Activated T-cell treated with anti-CD3 and anti-CD28 coated beads for 48 hours (primary cell): ENCODE measurements at places on chromosomes 16 and 17.

GRCh38 chr17:82031303-82031884 lies at the start of gene RAC3:
Gene RAC3 (plus strand): TSS chr17:82031678. CDS start chr17:82031762, 84 bp downstream.
- DNase-seq: no peak

DNA sequence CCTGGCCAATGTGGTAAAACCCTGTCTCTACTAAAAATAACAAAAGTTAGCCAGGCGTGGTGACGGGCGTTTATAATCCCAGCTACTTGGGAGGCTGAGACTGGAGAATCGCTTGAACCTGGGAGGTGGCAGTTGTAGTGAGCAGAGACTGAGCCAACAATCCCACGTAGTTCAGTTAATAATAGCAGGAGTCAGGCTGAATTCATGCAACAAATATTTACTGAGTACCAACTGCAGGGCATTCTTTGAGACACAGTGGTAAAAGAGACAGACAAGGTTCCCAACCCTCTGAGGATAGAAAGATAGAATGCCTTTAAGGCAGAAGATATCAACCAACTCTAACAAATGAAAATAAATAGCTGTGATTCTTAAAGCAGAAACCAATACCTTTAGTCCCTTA lies 39.1 kb downstream of the SPOP start:
- no peak for DNase-seq

GRCh38 chr17:38947189-38947588 lies 20.0 kb downstream of the FBXO47 start:
- no peak for DNase-seq

GRCh38 chr16:67537636-67538591 lies 9.3 kb downstream of the RIPOR1 start:
- peak; percentile 31 for DNase-seq

DNA sequence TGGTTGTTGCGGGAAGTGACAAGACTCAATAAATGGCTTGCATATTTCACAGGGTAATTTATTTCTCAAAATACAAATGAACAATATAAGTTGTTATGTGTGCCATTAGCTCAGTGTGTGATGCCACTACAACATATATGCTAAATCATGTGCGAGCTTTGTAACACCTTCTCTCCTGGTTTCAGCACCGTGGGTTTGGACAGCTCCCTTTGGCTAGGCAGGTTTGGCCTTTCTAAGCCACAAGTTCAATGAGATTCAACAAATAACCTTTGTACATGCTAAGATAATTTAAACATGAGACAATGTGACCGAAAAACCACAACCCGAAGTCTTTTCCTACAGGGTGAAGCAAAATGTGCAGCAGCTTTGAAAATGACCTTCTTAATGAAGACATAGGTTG lies 563.9 kb downstream of the TMEM114 start:
- no peak for DNase-seq

DNA sequence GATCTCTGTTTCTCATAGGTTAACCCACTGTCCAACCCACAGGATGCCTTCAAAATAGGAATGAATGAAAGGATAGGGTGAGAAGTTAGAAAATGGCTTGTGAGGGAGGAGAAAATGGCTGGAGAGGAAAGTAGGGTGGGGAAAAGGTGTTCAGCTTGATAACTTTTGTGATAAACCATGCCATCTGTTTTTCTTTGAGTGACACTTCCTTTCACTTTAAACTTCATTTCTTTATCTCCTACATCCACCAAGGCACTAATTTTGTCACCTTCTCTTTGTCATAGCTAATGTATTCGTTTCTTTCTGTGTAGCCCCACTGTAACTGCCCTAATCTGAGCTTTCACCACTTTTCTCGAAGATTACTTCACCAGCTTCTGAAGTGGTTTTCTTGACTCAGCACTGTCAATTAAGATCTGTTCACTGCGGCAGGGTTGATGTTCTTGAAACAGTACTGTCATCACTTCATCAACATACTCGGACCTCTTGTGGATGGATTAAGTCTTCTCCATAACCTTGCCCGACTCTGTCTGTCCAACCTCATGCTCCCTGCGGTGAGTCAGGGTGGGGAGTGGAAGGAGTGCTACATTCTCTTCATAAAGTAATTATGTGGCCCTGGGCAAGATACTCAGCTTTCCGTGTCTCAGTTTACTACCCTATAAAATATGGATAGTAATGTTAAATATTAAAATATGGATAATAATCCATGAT lies 5.5 kb upstream of the KRT10 start:
- no peak for DNase-seq

- DNase-seq: no peak
These were observed 2.5 kb downstream of the ODAD4 start for GRCh38 chr17:41932816-41933389.

GRCh38 chr17:10036511-10037061 lies 131.5 kb upstream of the RCVRN start:
- no peak for DNase-seq

DNA sequence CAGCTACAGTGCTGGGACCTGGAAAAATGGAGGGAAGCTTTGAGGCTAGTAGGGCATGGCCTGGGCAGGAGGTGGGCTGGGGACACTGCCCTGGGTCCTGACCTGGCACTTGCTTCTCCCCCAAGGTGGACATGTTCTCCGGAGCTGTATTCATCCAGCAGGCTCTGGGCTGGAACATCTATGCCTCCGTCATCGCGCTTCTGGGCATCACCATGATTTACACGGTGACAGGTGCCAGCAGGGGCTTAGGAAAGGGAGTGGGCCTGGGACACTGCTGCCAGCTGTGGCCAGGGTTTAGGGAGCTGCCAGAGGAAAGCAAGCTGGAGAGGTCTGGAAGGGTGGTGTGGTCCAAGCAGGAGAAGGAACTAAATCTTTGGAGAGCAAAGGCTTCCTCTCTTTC lies 3.1 kb downstream of the SLC5A2 start:
- DNase-seq: no peak

DNA sequence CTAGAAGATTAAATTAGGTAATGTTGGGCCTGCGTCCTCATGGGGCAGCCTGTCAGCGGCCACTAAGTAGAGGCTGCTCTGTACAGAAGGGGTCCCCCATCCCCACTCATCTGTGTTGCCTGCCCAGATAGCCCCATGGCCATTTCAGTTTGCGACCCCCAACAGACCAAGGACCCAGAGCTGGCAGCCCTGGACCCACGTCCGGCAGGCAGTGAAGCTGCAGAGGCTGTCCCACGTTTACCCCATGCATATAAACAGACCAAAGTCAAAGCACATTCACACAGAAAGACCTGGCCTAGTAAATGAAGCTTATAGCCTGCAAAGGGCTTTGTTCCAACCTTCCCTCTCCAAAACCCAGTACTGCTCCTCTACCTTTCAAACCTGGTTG lies 4.6 kb downstream of the PDF start:
- DNase-seq: no peak

- DNase-seq: no peak
These were observed 167.0 kb downstream of the MRM1 start for GRCh38 chr17:36768394-36768793.

DNA sequence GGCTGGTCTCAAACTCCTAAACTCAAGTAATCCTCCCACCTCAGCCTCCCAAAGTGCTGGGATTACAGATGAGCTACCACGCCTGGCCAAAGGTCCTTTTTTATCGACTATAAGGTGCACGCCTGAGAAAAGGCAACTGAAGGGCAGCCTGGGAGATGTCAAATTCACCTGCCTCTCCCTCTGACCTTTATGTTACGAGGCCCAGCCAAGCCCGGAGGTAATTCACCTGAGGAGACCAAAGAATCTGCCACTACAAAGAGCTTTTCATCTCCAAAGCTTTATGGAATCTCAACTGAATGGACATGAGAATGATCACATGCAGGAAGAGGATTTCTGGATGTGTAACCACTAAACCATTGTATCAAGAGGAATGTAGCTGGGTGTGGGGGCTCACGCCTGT lies 37.2 kb downstream of the LYRM1 start:
- DNase-seq: no peak

GRCh38 chr16:67760206-67760955 lies 41.3 kb upstream of the GFOD2 start:
- DNase-seq: no peak
